Brain pericyte (primary cell): ENCODE measurements at places on chromosomes 12 and 14.

- DNase-seq: no peak
Measured at GRCh38 chr14:106562451-106562850, 1036.1 kb downstream of the TMEM121 start.

- no peak for DNase-seq
Measured at GRCh38 chr14:34465069-34465859, 3.2 kb upstream of the SPTSSA start.

DNA sequence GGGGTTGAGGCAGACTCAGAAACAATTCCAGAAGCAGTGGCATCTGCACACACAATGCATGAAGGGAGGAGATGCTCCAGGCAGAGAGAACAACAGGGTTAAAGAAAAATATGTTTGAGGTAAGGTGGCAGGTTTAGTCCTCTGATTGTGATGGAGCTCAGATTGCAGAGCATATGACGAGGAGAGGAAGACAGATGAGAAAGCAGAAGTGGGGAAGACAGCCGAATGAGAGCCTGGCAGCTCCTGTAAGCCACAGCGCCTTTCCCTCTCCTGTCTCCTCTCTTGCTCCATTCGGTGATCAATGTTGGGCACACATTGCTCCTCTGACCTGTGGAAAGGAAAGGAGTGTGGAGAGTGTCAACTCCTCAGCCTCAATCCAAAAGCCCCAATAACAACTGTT is 372.2 kb downstream of the GXYLT1 start:
- no peak for DNase-seq

DNA sequence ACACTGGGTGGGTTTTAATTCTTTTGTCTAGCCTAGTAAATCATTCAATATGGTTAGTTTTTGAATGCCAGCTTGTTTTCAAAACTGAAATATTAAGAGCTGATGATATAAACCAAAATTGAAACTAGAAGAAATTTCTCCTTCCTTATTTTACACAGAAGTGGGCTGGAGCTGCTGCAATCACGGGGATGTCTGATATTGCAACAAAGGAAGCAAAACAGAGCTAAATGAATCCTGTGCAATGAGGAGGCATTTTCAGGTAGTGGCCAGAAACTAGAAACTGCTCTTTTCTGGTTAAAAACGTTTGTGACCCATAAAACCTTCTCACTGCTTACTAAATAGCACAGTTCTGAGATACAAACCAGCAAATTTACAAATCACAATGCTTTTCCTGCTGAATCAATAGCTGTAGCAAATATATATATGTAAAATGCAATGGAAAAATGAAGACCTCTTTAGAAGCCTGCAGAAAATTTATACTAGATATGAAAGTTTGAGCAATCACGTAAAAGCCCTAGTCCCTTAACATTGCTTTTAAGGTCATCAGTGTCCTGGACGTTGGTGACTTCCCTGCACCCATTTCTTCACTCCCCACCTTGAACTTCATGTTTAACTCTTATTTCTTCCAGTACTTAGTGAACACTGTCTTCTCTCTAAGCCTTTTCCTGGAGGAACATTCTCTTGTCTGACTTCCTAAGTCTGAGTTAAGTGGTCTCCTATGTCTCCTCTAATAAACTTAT is 15.9 kb upstream of the LRRK2 start:
- no peak for DNase-seq

DNA sequence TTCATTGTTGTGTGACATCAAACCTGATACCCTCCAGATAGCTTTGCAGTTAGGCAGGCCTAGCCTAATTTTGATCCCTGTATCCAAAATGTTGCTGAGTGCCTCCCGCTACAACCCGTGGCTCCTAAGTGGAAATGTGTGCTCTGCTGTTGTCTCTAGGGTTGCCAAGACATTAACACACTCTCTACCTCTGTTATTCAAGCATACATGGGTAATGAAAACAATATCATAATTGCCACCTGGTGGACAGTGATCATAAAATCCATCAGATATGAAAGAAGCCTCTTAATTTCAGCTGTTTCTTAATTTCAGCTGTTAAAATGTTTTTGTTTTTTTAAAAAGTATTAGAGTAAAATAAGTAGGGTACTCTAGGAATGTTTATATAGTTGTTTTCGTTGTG is 93.5 kb downstream of the PLEKHA5 start:
- no peak for DNase-seq

DNA sequence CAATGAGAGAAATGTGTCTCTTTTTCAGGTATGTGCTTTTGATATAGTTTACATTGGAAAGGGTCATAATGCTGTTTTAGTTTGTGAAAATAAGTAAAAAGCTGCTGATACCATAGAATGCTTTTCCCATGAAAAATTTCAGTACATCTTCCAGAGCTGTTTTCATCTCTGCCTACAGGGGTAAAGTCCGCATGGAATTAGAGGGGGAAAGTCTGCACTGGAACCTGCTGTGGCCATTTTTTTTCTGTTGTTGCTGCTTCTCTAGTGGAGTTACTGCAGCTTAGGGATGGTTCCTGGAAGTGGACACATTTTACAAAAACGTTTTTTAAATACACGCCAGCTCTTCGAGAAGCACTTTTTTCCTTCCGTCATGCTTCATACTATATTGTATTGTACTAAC is 81.3 kb downstream of the VEZT start:
- DNase-seq: no peak

GRCh38 chr12:63949902-63950301 is 105.4 kb downstream of the SRGAP1 start:
- no peak for DNase-seq

DNA sequence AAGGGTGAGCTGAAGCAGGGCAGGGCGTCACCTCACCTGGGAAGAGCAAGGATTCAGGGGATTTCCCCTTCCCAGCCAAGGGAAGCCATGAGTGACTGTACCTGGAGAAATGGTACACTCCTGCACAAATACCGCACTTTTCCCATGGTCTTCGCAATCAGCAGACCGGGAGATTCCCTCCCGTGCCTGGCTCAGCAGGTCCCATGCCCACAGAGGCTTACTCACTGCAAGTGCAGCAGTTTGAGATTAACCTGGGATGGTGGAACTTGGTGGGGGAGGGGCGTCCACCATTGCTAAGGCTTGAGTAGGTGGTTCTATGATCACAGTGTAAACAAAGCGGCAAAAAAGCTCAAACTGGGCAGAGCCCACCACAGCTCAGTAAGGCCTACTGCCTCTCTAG is 11.0 kb upstream of the DHRS4 start:
- no peak for DNase-seq

DNA sequence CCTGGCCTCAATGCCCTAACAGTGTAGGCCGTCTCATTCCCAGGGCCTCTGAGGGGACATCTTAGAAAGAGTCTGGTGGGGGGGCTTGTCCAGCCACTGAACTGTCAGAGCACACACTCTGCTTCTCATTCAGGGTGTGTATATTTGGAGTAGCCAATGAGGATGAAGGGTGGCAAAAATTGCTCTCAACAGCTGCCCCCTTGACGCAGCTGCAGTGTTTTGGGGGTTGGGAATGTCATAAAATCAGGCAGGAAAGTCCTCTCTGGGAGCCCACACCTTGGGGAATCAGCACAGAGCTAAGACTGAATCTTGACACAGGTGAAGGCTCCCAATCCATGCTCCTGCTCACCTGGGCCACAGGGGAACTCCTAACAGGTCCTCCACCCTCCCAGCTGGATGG is 1.5 kb downstream of the RASAL1 start:
- DNase-seq: no peak

DNA sequence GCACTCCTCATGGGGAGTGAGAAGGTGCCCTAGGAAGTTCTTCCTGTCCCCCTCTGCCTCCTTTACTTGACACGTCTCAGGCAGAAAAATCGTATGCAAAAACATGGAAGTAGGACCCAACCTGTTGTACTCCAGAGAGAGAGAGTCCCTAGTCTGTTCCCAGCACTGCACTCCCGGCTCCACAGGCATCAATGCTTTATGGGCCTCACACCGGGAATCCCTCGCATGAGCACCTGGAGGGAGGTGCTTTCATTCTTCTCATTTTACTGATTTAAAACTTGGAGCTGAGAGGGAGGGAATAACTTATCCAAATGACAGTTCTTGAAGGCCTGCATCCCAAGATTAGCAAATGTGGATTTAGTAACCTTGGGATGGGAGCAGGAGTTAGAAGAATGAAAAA is 1101.4 kb downstream of the BCL11B start:
- no peak for DNase-seq

- no peak for DNase-seq
Measured at GRCh38 chr12:84421103-84421502, 491.5 kb downstream of the SLC6A15 start.

DNA sequence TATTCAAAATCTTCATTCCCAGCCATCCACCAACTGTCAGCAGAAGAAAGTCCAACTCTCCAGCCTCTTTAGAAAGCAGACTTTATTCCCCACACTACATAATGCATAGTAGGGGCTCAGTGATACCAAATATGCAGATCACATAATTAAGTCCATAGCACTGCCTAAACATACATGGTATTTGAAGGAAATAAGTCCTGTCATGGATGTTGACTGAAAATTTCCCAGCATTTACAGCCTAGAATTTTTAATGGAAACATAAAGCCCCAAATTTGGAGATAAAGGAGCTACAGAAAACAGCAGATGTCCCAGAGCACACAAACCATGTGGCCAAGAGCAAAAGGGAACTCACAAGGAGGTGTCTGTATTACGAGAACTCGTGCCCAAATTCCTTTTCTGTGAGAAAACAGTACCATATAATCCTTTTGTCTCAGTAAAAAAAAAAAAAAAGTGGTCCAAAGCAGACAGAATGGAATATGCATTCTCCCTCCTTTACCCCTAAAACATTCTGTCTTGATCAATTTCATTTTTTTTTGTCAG is 920.5 kb downstream of the NRXN3 start:
- no peak for DNase-seq

DNA sequence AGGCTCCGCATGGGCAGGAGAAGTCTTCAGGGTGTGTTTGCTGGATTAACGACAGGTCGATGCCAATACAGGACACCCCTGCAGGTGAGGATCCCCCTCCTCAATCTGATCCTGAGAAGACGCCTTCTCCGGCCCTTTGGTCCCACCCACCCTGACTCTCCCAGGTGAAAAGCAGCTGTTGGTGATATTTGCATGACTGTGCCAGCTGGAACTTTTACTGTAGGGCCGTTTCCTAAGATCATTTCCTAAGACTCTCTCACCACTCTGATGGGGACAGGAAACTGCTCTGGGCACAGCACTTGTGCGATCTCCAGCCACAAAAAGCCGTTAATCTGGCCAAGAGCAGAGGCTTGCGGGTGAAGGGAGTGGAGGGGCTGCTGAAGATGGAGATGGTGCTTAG is 16.8 kb upstream of the EIF5 start:
- no peak for DNase-seq

- DNase-seq: no peak
Measured at GRCh38 chr14:90061685-90062126, at the start of gene KCNK13. KCNK13 (plus strand) TSS chr14:90061994; CDS start chr14:90062206, 212 bp downstream.

- no peak for DNase-seq
Measured at GRCh38 chr14:28762303-28762954, 4.2 kb upstream of the FOXG1 start.

DNA sequence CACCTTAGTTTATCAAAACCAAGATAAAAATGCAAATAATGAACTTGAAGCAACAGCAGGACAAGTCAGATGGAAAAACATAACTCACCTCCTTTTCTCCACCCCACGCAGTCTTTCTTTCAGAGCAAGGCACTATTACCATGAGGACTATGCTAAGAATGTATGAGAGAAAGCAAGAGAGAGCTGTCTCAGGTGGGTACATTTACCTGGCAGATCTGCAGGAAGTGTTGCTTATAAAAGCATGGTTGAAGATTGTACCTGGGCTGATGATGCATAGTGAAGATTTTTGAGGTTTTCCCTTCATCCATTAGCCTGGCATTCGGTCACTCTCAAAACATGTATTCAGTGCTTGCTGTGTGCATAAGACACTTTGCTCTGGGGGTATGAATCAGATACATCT is 68.8 kb upstream of the IFNG-AS1 start:
- DNase-seq: no peak

GRCh38 chr12:59636945-59637691 is 41.3 kb downstream of the SLC16A7 start:
- no peak for DNase-seq

- DNase-seq: no peak
Measured at GRCh38 chr12:121223292-121224285, 13.7 kb downstream of the P2RX4 start.

- DNase-seq: no peak
Measured at GRCh38 chr12:103819312-103819711, 21.7 kb downstream of the NT5DC3 start.

- no peak for DNase-seq
Measured at GRCh38 chr12:114396153-114396868, 9.6 kb downstream of the TBX5 start.

DNA sequence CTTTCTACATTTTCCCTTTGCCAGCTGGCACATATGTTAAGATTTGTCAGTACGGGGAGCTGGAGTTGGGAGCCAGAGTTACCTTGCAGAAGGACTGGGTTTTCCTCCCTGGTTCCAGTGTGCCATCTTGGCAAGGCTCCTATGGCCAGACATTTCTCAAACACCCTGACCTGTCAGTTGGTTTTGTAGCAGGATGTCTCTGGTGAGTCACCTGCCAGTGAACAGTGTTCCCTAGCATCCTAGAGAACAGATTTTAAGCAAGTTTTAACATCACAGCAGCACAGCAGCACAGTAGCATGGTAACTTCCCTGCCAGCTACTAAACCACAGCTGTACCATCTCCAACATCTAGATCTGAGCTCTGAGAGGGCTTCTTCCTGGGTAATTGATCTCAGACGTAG is 26.2 kb upstream of the KTN1 start:
- DNase-seq: no peak

- no peak for DNase-seq
Measured at GRCh38 chr12:27851311-27851710, 71.3 kb upstream of the MANSC4 start.

DNA sequence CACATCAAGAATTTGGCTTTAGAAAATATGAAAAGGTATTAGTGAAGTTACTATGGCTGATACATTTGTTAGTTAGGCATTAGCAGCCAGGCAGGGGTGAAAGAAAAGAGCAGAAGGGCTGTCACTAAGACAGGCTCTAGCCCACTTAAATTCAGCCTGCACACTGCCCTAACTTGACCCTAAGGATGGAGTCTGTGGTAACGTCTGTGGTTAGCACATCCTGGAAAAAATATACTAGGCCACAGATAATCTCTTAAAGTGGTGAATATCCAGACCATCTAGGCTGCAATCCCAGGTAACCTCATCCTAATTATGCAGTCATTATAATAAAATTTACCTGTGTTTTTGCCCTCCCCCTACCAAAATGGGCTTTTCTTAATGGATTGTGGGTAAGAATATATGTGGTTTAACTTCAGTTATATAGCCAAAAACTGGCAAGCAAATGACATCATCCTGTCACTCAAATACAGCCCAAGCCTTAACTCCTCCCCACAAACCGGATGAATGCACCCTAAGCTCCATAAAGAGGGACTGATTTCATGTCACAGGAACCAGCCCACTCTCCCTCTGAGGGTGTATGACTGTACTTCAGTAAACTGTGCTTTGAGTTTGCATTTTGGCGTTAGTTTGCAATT is 440.9 kb downstream of the LRFN5 start:
- DNase-seq: no peak

DNA sequence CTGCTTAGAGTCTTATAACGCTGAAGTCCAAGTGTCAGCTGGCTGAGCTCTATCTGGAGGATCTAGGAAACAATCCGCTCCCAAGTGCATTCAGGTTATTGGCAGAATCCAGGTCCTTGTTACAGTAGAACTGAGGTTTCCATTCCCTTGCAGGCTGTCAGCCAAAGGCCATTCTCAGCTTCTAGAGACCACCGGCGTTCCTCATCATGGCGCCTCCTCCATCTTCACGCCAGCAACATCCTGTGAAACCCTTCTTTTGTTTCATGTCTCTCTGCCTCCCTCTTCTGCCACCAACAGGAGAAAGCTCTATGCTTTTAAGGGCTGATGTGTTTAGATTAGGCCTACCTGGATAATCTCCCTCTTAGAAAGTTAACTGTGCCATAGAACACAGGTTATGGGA is 133.0 kb upstream of the RASSF8 start:
- DNase-seq: no peak

GRCh38 chr12:132481771-132482745 is 7.9 kb upstream of the FBRSL1 start:
- DNase-seq: no peak
